NCI-H510A (cell line): ENCODE measurements at places on chromosomes 12 and 14.

- no peak for DNase-seq
These were observed 78.7 kb downstream of the TXNDC16 start for GRCh38 chr14:52473557-52473956.

DNA sequence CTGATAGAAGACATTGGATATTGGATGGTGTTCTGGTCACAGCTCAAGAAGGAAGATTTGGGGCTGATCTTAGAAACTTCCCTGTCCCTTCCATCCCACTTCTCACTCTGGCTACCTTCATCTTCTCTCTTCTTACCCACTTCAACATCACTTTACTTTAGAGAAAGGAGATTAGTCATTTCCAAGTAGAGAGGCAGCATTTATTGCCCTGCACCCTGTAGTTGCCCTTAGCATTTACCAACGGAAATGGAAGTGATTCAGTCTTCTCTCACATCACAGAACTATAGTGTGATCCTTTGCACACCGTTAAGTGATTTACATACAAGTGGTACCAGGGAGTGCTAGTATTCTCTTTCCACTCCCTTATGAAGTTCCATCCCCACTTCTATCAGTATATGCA lies 52.4 kb downstream of the PHLDA1 start:
- no peak for DNase-seq

GRCh38 chr12:5280086-5280485 lies 151.8 kb upstream of the NTF3 start:
- no peak for DNase-seq

DNA sequence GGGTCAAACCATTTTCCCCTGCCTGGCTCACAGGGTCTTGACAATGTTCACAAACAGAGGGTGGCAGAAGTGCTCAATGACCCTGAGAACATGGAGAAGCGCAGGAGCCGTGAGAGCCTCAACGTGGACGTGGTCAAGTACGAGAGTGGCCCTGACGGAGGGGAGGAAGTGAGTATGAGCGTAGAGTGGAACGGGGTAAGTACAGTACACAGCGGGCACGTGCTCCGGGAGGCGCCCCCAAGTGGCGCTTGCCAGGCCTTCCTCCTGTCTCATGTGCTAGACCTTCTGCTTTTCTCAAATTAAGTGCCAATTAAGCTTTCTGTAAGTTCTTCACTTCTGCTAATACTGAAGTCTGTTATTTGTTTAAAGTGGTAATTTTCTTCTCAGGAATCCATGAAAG lies 35.9 kb downstream of the XRCC3 start:
- DNase-seq: no peak

- no peak for DNase-seq
These were observed 21.8 kb upstream of the KRT8 start for GRCh38 chr12:52926596-52927234.

- no peak for DNase-seq
These were observed 56.7 kb upstream of the BICD1 start for GRCh38 chr12:32049956-32050355.

DNA sequence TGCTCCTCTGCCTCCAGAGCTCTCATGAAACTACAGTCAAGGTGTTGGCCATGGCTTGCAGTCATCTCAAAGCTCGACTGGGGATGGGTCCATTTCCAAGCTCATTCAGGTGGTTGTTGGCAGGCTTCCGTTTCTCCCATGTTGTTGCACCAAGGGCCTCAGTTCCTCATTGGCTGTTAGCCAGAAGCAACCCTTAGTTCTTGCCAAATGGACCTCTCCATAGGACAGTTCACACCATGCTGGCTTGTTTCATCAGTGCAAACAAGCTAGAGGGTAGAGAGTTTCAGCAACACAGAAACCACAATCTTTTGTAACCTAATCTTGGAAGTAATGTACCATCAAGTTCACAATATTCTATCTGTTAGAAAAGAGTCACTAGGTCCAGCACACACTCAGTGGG lies 22.7 kb upstream of the PPM1A start:
- no peak for DNase-seq

- no peak for DNase-seq
These were observed 27.6 kb downstream of the GALNT4 start for GRCh38 chr12:89497005-89497404.

DNA sequence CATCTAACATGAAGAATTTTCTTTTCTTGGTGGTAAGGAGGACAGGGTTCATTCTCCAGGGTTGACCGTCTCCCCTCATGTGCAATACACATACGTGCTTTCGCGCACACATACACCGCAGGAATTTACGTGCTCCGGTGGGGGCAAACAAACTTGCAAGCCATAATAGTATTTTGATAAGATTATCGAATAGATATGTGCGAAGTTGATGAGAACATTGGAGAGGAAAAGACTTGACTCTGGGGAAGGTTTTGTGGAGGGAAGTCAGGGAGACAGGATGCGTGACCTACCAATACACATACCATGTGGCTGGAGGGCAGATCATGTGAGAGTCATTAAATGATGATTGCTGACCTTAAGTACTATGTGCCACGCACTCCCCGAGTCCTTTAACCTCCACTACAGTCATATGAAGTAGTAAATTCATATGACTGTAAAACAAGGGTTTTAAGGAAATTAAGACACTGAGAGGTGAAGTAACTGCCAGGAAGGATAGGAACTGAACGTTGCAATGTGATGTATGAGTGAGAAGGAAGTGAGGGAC lies 921 bp downstream of the RAD51B start:
- peak; percentile 4 for DNase-seq

- DNase-seq: no peak
These were observed 1.2 kb downstream of the PTGER2 start for GRCh38 chr14:52315355-52315718.

GRCh38 chr12:94792693-94793092 lies 142.3 kb upstream of the TMCC3 start:
- no peak for DNase-seq

DNA sequence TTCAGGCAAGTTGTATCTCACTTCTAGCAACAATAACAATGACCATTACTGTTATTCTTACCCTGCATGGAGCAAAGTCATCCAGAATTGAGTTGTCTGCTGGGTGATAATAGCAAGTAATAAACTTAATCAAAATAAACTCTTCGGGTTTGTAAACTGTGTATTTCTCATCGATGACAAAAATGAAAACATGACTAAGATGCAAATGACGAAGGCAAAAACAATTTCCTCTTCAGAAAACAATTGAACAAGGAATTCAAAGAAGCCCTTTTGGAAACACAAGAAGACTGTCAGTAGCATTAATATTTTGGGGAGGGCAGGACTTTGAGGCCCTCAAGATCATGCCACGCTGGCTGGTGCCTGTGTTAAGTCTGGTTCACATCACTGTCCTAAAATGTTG lies 232.0 kb downstream of the BTG1 start:
- no peak for DNase-seq

- DNase-seq: no peak
These were observed 3.3 kb downstream of the ERP27 start for GRCh38 chr12:14935031-14935430.

DNA sequence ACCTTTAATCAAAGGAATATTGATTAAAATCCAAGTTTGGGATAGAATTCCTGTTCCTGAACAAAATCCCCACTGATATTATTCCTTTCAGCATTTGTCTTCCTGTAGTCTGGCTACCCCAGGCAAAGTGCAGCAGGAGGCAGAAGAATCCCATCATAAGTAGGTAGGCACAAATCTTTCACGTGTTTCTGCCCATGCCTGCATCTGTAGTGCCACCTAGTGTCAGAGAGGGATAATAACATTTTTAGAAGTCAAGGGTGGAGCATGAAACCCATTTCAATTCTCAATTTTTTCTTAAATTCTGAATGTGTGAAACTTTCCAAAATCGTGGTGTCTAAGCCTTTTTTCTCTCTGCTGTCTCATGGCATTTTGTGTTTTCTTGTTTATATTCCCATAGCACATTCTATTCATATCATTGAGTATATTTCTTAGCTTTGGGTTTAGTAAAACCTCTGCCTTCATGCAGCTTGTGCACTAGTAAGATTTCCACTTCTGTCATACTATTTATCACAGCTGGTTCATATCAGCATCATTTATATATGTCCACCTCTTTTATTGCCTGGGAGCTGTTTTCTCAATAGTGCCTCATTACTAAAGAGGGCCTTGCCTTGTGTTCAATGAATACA lies 47.8 kb upstream of the RERG start:
- DNase-seq: no peak

- no peak for DNase-seq
These were observed 1.4 kb downstream of the COCH start for GRCh38 chr14:30875788-30876053.

DNA sequence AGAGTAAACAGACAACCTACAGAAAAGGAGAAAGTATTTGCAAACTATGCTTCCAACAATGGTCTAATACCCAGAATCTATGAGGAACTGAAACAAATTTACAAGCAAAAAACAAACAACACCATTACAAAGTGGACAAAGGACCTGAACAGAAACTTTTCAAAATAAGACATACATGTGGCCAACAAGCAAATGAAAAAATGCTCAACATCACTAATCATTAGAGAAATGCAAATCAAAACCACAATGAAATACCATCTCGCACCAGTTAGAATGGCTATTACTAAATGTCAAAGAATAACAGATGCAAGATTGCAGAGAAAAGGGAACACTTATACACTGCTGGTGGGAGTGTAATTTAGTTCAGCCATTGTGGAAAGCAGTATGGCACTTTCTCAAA lies 125.8 kb downstream of the C12orf42 start:
- no peak for DNase-seq

DNA sequence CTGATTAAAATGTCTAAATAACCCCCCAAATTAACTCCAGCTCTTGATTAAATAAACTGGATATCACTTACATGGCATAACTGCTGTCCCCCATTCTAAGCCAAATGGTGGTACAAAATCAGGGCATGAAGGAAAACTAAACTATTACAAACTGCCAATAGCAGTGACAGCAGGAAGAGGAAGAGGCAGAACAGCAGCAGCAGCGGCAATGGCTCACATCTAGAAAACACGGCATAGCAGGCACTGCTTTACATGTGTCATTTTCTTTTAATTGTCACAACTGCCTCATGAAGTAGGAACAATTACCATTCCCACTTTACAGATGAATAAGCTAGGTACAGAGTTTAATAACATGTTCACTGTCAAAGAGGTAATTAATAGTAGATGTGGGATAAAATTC lies 92.0 kb downstream of the EPS8 start:
- DNase-seq: no peak
